ENCODE measurements at places on chromosomes 5 and 9. TPM values are rescaled to one million over a fixed set of nuclear protein-coding genes. Genes with fewer than 3 reads are reported as not detected.

GRCh38 chr5:20833081-20833627, 845.2 kb upstream of the CDH18 start:
- DNase-seq, result no peak

DNA sequence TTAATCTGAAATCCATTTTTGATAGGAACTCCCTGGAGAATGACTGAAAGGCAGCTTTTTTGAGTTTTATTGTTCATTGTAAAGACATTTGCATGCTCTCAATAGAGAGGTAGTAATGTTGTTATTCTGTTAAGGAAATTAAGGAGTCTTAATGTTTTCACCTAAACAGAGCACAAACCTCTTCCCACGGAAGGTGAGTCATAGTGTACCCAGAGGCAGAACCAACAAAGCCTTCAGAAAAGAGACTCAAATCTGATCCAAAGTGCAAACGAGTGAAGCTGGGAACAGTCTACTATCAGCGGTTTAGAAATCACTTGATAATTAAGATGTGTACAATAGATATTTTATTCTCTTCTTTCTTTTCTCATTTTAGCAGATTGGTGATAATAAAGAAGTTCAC, 470.5 kb downstream of the PLK2 start:
- peak; percentile 3 for DNase-seq

GRM6 gene
- total RNA-seq, result not detected

DNA sequence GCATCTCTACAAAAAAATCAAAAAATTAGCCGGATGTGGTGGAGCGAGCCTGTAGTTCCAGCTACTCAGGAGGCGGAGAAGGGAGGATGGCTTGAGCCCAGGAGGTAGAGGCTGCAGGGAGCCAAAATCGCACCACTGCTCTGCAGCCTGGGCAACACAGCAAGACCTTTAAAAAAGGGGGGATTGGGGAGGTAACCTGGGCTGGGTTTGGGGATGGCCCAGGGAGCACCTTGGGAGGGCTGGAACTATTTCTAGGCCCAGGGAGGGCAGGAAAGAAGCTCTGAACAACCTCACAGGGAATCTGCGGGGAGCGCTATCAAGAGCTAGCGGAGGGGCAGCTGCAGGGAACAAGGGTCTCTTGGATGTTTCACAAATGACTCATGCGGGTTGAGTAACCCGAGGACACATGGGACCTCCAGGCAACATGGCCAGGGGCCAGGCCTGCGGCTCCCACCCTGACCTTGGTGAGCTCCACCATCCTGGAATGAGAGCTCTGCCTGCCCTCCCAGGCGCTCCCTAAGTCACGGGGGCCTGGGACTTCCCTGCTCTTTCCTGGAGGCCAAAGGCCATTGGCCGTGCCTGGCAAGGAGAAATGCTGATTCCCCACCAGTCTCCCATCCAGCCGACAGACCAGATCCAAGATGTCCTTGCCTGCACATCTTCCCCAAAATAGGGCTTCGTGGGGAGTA, 23.4 kb downstream of the SARDH start:
- DNase-seq, result no peak

DNA sequence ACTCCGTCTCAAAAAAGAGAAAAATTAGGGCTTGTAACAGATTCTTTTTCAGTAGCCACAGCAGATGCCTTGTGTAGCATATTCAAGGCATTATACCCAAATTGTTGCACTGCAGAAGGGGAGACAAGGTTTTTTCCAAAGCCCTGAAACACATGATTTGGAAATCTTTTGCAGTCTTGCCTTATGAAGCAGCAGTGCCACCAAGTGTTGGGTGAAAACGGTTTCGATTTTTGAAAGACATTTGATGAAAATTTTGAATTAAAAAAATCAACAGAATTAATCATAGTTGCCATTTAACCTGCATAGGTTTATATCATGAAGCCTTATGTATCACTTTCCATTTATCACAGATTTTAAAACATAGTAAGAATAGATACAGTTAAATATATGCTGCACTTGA, 479.5 kb downstream of the TAF11L14 start:
- DNase-seq, result no peak

AQP7 gene
- not detected for total RNA-seq

GRCh38 chr5:171528865-171529614, 109.6 kb downstream of the FGF18 start:
- no peak for DNase-seq

SLC6A19 gene
- not detected for total RNA-seq

DNA sequence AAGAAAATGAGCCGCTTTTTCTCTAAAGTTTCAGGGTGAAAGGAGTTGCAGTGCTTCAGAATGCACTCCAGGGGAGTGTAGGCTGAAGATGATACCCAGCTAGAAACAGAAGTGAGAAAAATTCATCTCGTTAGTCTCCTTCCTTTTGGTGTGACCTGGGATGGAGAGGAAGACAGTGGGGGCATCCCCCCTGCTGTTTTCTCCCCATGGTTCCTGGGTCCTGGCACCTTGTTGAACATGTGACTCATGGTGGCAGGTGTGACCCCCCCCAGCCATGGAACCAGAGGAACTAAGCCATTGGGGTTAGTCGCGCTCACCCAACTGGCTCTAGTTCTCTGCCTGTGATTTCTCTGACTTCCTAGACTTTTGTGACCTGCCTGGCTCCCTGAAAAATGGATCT, 424.6 kb downstream of the CSNK1G3 start:
- no peak for DNase-seq

FBP2 gene
- not detected for total RNA-seq

PRR7 gene
- total RNA-seq, result 5.1 TPM

DNA sequence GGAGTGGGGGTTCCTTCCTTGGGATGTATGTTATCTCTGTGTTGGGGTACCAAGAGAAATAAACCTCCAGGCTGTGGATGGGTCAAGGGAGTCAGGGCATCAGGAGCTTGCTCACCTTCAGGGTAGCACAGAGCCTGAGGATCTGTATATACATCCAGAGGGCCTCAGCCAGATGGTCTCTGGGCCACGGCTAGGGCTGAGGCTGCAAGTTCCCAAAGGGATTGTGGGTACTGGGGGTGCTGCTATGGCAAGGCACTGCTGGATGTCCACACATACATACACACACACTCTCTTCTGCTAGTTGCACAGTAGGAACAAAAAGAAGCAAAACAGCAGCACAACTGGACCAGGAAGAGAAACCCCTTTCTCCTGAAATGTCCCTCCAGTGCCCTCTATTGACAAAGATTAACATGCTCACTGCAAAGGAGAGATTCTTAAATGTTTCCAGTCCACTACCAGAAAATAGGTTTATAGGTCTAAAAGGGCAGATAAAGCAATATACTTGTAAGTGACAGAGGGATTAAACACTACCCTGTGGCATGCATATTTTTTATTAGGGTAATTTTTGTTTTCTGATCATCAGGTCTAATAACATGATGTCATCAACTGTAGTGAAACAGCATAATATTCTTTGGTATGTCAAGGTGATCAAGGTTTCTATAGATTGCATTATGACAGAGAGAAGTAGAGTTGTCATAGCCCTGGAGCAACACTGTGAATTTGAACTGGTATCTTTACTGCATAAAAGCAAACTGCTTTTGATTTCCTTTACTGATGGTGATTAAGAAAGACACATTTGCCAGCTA, 56.3 kb upstream of the KCNN2 start:
- no peak for DNase-seq

DNA sequence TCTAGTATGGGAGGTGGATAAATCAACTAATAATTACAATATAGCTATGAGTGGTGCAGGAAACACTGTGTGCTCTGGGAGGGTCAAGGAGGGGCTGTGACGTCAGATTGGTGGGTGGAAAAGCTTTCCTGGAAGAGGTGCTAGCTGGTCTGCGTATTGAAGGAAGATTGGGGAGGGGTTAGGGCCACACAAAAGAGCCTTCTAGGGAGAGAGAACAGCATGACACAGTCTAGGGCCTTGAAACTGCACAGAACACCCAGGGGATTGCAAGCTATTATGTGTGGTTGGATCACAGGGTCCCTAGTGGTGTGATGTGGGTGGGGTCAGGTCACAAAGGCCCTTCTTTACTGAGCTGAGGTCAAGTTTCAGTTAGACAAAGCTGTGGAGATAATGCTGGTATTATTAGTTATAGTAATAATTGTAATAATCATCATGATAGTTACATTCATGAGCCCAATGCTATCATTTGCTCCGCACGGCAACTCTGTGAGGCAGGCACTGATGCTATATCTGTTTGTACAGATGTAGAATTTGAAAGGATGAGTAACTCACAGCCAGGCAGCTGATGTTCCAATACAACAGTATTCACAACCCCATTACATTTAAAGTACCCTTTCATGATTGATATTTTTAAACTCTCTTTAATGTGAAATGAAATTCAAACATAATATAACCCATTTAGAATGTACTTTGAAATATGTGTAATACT, 197.4 kb upstream of the IL12B start:
- DNase-seq, result no peak

GRCh38 chr5:169494941-169495548, 88.5 kb upstream of the SPDL1 start:
- DNase-seq, result no peak

Data from pulmonary artery endothelial cell (primary cell).